Hepatocyte (in vitro differentiated cells): ENCODE measurements at places on chromosomes 3 and 15. TPM values are rescaled to one million over a fixed set of nuclear protein-coding genes. Genes with fewer than 3 reads are reported as not detected.
A peak's percentile ranks its signal among the peaks of the same experiment; 100 is the strongest.

- DNase-seq: no peak
Measured at GRCh38 chr3:152257563-152258035, 11.1 kb upstream of the MBNL1 start.

- no peak for DNase-seq
Measured at GRCh38 chr3:50155491-50155878, 361 bp downstream of the SEMA3F start.

- no peak for DNase-seq
Measured at GRCh38 chr15:90930861-90931574, 1.3 kb downstream of the HDDC3 start.

DNA sequence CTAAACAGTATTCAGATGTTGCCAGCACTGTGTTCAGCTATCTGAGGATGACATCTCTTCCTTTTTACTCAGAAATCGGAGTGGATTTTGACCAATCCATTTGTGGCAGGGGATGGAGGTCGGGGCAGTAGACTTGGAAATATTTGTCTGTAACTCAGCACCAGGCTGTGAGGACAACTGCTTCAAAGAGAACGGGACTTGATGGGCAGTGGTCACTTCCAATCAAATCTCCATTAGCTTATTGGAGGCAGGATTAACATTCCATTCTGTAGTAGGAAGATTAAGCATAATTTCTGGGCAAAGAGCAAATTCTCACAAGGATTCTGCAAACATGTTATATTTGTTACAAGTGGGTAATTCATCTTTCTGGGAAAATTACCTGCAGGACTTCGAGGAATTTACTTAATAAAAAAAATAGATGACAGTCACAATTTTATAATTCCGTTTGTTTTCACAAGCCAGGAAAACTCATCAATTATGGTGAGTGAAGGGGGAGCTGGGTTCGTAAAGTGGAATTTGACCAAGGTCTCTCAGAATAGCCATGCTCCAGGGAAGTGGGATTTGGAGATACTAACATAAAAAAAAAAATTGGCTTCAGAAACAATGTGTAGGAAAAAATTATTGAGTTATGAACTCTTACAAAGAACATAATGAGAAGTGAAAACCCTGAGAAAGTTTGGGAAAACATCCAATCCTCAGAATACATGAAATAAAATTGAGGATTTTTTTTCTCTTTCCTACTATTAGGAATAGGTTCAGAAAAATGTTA, 18.1 kb downstream of the CRABP1 start:
- DNase-seq: no peak

- no peak for DNase-seq
Measured at GRCh38 chr15:38470816-38471215, 16.9 kb downstream of the FAM98B start.

DNA sequence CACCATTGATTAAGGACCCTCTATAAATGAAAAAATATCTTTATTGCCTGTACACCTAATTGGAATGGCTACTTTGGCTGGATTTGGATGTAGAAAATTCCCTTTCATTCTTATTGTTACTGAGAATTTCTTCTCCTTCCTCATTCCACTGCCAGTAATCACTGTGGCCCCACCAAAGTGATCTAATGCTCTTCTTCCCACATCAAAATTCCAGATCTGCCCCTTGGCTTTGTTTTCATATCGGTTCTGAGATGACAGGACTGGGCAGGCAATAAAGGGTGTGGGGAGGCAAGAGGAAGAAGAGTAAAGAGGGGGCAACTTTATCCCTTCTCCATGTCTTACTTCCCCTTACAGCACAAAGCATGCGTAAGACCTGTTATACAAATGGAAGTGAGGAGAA, 2.1 kb downstream of the ANKUB1 start:
- DNase-seq: no peak

DNA sequence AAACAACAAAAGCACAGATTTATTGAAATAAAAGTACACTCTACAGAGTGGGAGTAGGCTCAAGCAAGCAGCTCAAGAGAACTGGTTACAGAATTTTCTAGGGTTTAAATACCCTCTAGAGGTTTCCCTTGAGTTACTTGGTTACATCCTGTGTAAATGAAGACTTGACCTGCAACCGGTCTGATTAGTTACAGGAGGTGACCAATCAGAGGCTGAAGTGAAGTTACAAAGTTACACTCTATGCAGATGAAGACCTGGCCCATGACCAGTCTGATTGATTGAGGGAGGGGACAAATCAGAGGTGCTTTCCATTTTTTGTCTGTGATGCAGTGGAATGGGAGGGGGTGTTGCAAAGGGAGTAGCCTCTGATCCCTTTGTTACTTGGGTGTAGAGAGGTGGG, 723.4 kb downstream of the ZPLD1 start:
- no peak for DNase-seq

DNA sequence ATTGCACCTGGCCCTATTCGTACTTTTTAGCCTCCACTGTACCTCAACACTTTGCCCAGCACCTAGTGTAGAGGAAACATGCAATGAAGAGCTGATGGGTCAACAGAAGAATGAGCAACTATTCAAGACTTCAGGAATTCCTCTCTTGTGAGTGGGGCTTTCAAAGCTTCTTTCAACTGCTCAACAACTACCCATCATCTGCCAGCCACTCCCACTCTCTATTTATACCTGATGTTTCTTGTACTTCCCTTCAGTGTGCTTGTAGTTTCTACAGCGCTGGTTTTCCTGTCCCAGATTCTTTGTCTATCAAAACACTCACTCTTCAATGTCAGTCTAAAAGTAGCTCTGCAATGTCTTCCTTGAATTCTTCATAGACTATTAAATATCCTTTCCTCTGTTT, 168.3 kb upstream of the LPP start:
- no peak for DNase-seq

GRCh38 chr3:119628816-119629445, 31.2 kb downstream of the PLA1A start:
- no peak for DNase-seq

DNA sequence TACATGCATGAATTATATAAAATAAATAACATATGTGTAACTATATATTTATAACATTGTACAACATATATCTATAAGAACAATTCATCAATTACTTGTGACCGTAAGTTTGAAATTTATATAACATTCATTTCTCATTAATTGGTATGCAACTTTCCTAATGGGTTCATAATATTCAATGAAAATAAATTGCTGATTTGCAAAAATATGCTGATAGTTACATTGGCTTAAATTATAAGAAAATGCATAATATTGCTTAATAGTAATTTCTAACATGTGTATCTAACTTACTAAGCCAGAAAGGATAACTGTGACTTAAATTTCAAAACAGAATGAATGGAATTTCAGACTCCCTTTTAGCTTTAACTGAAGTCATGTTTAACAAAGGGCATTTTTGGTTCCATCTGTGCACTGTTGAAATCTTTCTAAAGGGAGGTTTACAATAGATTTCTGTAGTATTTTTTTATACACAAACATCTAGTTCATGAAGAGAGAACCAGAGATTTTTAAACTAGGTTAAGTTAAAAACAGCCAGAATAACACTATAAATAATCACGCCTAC, 310.9 kb downstream of the TBC1D5 start:
- DNase-seq: no peak

GRCh38 chr3:126267169-126267975, 87.0 kb upstream of the ALDH1L1 start:
- DNase-seq: peak; percentile 88

GRCh38 chr3:141089339-141090152, 38.4 kb downstream of the SPSB4 start:
- no peak for DNase-seq

DNA sequence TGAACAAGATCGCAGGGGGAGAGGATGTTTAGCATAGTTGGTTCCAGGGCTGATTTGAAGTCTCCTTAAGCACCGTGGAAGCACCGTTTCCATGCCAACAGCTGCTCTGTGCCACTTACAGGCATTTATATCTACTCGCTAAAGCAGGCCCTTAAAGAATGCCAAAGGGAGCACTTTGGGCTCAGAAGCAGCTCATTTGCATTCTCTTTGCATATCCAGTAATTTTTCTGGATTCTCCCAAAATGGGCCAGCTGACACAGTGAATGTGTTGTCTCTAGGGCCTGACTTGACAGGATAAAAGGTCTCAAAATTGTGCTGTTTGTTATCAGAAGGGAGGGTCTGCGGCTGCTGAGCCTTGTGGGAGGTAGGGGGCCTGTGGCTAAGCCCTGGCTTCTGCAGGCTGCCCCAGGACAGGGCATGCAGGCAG, 138.6 kb downstream of the FBLN2 start:
- peak; percentile 14 for DNase-seq

DNA sequence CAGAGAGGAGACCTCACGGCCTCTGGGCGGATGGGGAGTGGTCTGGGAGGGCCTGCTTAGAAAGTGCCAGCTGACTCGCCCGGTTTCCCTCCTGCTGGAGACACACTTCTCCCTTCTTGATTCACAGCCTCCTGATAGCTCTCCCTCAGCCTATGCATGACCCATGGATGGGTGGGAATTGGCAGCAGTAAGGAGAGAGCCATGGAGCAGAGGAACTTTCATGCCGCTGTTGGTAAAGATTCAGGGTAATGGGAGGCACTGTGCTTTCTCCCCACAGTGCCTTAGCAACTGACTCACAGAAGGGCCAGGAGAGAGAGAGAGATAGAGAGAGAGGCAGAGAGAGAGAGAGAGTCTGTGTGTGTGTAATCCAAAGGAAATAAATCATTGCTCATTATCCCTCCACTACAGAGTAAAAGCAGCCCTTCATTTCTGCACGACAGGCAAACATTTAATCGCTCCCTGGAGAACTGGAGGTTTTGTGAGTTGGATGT, 82.8 kb downstream of the SEMA5B start:
- DNase-seq: no peak

DNA sequence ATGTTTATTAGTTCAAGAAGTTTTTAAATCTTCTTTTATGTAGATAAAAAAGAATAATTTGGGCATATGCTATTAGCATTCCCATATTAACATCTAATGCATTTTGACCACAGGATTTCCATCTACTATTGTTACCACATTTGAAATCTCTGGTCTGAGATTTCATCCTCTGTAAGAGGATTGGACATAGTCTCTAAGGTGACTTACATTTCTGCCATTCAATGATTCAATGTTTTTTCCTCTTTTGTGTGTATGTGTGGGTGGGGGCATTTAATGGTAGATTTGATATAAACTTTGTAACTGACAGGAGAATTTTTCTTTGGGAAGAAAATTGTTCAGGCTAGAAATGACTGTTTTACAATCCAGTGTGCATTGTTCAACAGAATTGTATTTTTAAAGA, 307.3 kb upstream of the RBMS3 start:
- no peak for DNase-seq

DNA sequence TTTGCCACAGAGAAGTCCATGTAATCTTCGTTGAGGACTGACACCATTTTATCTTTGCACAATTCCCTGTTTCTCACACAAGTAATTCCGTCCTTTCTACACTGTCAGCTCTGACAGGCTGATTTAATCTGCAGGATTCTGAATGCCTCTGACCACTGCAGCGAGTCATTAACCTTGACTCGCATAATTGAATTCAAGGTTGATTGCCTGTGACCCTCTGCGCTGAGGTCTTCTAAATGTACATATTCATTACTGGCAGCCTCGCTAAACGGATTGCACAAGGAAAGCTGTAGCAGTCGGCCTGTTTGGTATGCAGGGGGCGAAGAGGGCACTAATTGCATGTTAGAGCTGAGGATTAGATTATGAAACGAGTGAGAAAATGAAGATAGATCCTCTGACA, 147.8 kb downstream of the SHOX2 start:
- DNase-seq: no peak

GRCh38 chr3:140053794-140054193, 118.8 kb downstream of the CLSTN2 start:
- no peak for DNase-seq

The SPINK8 gene
- total RNA-seq: not detected in 2 replicates

The SMAD6 gene
- total RNA-seq: 26.4 and 35.4 TPM in 2 replicates

The CCDC191 gene
- total RNA-seq: 3.0 and 3.5 TPM in 2 replicates

The ACP3 gene
- total RNA-seq: 7.7 TPM in 2 replicates

The MON1A gene
- 10.7 and 13.6 TPM in 2 replicates for total RNA-seq

The IDH2 gene
- 157 and 163 TPM in 2 replicates for total RNA-seq

The RETNLB gene
- total RNA-seq: not detected in 2 replicates

The CLRN1 gene
- total RNA-seq: not detected in 2 replicates

The SLC24A5 gene
- total RNA-seq: not detected in 2 replicates

The SEMA6D gene
- 28.1 and 34.1 TPM in 2 replicates for total RNA-seq

The ACSBG1 gene
- total RNA-seq: 0.08 and 0.93 TPM in 2 replicates

The UROC1 gene
- total RNA-seq: 2.2 and 4.2 TPM in 2 replicates

The CCR3 gene
- total RNA-seq: 0.40 TPM in 1 of 2 replicates, not detected in the other
